T-cell (primary cell): ENCODE measurements at places on chromosomes 5 and 9.

DNA sequence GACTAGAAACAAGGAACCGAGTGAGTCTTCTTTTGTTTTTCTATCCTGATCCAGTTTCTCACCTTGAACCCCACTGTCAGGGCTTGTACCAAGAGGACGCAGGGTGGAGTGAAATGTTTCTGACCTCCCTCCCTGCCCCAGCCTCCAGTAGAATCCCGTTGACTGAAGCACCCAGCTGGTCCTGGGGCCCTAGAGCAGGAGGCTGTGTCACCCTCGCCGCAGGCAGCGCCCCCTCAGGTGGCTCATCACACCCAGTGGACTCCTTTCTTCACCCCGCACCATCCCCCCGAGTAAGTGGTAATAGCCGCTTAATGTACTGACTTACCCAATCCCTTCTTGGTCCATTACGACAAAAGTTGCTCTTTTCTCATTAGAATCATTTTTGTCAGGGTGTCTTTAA is 53.8 kb downstream of the MVB12B start:
- DNase-seq = no peak

DNA sequence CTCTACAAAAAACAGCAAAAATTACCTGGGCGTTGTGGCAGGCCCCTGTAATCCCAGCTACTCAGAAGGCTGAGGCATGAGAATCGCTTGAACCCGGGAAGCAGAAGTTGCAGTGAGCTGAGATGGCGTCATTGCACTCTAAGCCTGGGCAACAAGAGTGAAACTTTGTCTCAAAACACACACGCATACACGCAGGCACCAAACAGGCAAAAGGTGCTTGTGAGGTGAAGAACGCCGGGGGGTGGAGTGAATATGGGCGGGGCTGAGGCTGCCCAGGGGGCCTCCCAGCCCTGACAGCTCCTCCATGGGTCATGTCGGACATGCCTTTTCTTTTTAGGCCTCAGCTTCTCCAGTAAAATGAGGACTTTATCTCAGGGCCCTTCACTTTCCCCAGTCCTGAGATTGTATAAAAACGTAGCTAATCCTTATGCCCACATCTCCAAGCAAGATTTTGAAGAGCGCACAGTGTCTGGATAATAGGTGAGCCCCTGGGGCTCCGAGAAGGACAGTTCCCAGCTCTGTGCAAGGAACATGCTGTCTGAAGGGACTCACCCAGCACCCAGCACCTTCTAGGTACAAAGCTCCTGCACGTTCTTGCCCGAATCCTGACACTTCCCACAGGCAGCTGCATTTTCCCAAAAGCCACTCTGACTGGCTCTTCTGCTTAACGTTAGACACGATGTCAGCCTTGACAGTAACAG is 168.3 kb downstream of the COL23A1 start:
- DNase-seq = no peak

- no peak for DNase-seq
Measured at GRCh38 chr5:114148253-114148652, 213.6 kb upstream of the KCNN2 start.

DNA sequence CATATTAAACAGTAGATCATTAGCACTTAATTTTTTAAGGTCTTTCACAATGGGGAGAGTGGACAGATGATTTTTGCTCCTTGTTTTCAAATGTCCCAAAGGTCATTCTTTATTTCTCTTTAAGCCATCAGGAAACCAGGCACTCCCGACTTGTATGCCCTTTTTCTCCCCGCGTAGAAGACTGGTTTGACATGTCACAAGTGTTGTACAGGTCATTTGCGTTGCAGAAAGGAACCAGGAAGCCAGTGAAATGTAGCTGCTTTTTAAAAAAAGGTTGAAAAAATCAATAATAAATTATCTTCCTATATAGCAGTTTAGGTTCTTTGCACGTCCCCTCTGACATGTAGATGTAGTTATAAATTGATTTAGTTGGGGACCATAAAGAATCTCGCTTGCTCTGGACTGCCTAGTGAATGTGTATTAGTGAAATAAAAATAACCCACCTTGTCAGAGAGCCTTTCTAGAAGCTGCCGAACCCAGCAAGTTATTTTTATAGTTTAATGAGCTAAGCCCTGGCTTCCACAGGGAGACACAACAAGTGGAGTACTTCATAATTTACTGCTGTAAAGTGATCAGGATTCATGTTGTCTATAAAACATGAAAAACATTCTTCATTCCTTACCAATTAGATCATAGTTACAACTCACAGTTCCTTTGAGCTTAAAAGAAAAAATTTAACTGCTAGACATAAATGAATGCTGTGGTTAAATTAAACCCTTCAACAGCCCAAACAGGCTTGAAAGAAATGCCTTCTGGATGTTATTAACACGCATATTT is 404.6 kb downstream of the CSNK1G3 start:
- no peak for DNase-seq

GRCh38 chr5:58797021-58797420 is 214.1 kb downstream of the RAB3C start:
- no peak for DNase-seq
